A549 (cell line): ENCODE measurements at places on chromosomes 3 and 15. TPM values are rescaled to one million over a fixed set of nuclear protein-coding genes. Genes with fewer than 3 reads are reported as not detected.

The QRICH1 gene
- polyA plus RNA-seq = 40.4 to 47.9 TPM (median 43.6 TPM) in 3 replicates

DNA sequence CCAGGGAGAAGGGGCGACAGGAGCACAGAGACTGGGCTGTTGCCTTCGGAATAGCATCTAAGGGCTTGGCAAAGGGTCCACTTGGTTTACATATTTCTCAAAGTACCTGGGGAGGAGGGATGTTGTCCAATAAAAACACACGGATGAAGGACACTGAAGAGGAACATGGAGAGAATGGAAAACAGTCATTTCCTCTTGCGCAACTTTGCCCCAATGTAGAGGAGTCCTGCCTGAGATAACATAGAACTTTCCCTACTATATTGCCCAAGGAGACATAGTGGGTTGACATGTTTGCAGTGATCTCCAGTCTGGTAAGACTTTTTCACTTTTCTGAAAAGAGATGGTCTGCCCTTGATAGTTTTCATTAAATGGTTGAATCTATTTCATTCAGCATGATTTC, 468.8 kb upstream of the SUCLG2 start:
- no peak for DNase-seq

DNA sequence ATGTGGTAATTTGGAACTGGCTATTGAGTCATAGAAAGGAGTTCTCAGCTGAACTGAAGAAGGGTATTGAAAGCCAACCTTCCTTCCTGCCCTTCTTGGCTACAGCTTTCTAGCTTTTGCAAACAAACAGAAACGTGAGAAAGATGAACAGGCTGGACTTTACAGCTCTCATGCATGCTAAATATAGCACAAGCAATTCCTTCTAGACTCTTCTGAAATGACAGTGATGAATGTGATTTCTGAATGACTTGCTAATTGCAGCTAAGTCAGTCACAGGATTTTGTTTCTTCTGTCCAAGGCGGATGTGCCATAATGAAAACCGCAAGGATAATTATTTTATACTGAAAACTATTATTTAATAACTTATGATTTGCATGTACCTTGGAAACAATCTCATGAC, 36.3 kb downstream of the BCHE start:
- DNase-seq = no peak

DNA sequence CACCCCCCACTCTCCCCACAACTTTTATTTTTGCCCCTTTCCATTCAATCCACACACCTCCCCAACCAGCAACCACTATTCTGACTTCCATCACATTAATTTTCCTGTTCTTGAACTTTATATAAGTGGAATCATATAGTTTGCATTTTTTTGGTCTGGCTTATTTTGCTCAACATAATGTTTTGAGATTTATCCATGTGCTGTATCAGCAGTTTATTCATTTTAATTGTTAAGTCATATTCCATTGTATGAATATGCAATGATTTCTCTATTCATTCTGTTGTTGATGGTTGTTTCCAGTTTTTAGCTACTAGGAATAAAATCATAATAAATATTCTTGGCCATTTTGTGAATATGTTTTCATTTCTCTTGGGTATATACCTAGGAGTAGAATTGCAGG, 5.8 kb upstream of the SCAMP5 start:
- no peak for DNase-seq

- DNase-seq = no peak
Measured at GRCh38 chr3:159146392-159146791, 344.5 kb downstream of the MFSD1 start.
